ENCODE measurements at places on chromosomes 1 and 21.
A peak's percentile ranks its signal among the peaks of the same experiment; 100 is the strongest.

- peak; percentile 84 for DNase-seq
Observed at GRCh38 chr1:160437432-160438316, 37.3 kb downstream of the VANGL2 start.

DNA sequence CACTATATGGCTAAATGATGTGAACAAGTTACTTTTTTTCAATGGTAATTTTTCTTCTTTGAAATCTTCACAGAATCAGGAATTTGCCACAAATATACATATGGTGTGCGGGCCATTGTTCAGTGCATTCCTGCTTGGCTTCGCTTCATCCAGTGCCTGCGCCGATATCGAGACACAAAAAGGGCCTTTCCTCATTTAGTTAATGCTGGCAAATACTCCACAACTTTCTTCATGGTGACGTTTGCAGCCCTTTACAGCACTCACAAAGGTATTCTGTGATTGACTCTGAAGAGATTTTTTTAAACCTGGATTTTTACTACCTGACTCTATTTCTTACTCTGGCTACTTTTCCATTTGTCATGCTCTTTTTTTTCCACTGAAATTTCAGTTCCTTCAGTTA, 76.2 kb upstream of the KIAA1614 start:
- DNase-seq, result no peak

DNA sequence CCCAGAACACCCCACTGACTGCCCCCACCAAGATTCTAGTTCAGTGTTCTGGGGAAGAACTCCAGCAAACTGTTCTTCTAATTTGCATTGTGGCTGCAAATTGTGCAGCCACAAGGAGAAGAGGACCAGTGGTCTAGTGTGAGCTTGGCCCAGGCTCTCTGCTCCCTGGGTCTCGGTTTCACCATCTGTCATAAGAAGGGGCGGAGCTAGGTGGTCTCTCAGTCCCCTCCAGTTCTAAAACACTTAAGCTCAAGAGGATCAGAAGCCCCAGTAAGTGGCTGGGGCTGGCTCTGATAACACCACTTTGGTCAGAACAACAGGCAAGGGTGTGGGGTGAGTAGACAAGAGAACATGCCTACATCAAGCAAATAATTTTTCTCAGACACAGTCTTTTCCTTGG, 99.9 kb downstream of the BEND5 start:
- DNase-seq, result no peak

DNA sequence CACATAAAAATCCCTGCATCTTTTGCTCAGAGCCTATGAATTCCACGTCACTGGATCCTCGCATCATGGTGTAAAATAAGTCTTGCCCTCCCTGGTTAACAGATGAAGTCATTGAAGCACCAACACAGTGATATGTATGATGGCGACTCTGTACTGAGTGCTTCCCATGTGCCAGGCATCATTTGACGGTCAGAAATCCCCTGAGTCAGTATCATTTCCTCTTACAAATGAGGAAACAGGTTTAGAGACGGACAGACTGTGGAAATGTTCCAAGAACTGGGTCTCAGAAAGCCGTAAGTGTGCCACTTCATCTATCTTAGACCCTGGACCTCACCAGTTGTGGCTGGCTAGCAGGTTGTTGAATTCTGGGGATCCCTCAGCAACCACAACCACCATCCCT, 5.1 kb upstream of the OLFML2B start:
- DNase-seq, result no peak

- no peak for DNase-seq
Observed at GRCh38 chr1:82485591-82486369, 685.0 kb downstream of the ADGRL2 start.

DNA sequence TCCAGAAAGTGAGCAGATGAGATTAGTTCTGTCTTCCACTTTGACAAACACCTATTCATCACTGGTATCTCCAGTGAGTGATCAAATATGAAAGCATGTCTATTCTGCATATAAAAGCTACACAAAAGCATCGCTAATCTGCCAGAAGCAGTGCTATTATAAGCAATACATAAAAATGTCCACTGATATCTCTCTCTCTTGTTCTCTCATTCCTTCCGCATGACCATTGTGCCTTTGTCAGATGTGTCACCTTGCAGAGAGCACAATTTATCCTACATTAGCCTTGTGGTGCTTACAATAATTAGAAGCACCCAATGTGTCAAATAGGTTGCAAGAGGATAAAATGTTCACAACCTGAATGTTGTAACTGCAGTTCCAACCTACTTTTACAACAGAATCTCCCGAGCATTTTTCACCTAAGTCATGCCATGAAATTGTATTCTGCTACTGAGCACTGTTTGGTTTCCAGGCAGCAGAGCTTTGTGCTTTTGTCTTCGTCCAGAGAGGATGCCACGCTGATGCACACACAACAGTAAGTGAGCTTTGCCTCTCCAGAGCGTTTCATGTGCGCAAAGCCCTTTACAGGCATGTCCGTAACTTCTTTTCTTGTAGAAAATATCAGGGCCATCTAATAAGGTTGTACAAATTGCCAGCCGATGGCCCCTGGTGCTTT, 198.7 kb upstream of the PLD5 start:
- DNase-seq, result no peak

DNA sequence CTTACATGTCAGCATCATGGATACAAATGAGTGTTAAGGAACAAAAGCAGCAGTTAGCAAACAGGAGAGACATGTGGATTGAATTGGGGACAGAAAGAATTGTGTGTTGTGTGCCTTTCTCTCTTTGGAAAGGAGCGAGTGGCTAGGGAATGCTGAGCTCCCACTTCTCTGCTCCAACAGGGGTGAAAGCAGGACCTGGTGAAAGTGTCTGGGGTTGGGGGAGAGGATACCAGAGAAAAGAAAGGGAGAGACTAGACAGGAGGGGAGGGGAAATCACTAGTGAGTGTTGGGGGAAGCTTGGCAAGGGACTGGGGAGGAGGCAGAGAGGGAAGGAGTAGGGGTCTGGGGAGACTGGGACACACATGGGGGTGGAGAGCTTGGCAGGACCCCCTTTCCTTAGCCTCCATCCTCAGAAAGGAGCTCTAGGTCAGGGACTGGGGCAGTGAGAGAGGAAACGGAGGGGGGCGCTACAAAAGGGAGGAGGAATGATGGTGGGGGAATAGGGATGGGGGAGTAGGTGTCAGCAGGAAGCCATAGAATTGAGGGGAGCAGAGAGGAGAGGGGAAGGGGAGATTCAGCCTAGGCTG, 2.2 kb downstream of the KIRREL1 start:
- DNase-seq, result no peak

Data from activated CD4-positive, alpha-beta T cell treated with anti-CD3 and anti-CD28 coated beads, Interleukin-2, Interleukin-6, amounts not matched to agents 100 ng/mL and 50 ng/mL, durations not matched to agents 16 hours and 8 hours (primary cell).